ENCODE measurements at places on chromosomes 4 and X. TPM values are rescaled to one million over a fixed set of nuclear protein-coding genes. Genes with fewer than 3 reads are reported as not detected.
A peak's percentile ranks its signal among the peaks of the same experiment; 100 is the strongest.

DNA sequence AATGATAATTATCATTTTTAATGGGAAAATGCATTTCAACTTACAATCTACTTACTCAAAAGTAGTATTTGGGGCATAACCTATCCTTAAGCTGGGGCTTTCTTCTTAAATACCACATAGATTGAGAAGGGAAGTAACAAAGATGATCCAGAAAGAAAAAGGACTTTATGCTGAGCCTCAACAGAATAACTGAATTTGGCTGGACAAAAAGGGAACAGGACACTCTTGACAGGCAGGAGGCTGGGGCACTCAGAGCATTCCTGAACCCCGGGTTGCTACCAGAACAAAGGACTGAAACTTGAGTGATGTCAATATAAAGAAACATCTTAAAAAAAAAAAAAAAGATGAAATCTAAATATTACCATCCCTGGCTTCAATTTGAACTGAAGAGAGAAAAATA, 23.9 kb downstream of the RELL1 start:
- no peak for DNase-seq

DNA sequence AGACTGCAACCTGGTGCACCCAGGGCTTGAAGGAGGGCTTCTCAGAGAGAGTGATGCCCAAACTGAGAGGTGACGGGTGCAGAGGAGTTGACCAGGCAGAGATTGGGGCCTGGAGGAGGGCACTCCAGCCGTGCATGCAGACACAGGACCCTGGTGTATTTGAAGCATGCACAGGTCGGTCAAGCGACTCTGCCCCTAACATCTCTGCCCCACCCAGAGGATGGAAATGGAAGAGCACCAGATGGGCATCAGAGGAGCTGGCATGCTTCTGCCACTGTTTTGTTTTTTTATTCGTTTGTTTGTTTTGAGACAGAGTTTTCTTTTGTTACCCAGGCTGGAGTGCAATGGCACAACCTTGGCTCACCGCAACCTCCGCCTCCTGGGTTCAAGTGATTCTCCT, 320.9 kb downstream of the EVC2 start:
- no peak for DNase-seq

Gene SPATA18
- total RNA-seq, result not detected

Gene PTPN13
- total RNA-seq, result 14.8 TPM

- no peak for DNase-seq
These were observed 524.9 kb downstream of the CENPC start for GRCh38 chr4:67020438-67020797.

- DNase-seq, result no peak
These were observed 76.8 kb upstream of the GC start for GRCh38 chr4:71860643-71861042.

GRCh38 chrX:132489578-132490419, 961 bp upstream of the MBNL3 start:
- peak; percentile 35 for DNase-seq

- DNase-seq, result no peak
These were observed 2.6 kb downstream of the PLP1 start for GRCh38 chrX:103779141-103779789.

DNA sequence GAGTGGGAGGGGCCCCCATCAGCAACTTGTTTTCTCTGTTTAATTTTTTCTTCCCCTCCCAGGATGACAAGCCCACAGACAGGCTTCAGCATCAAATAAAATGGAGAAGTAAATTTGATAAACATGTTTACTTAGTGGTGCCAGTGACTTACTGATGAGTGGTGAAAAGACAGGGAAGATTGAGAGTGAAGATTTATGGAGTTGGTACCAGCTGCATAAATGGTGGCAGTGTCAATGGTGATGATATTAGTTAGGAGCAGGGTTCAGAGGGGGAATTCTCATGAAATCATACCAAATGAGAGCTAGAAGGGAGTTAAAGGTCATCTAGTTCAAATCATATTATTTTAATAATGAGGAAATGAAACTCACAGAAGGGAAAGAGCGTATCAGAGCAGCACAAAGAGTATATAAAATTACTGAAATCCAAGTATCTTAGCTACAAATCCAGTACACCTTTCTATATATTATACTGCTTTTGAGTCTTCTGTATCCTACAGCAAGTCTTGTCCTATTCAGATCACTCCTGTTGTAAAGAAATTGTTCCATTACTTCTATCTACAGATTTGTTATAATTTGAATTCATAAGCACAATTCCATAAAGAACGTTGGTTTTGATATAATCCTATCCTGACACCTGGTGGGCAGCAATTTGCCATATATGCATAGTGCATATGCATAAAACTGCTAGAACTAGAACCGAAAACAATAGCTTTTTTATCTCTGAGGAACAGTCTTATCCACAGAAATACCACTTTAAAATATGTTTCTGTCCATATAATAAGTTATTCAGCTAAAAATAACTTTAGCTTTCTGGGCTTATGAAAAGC, 5.0 kb downstream of the P2RY10 start:
- DNase-seq, result no peak

Gene PHKA1
- 5.1 TPM for total RNA-seq

Gene GAGE12E
- total RNA-seq, result not detected

DNA sequence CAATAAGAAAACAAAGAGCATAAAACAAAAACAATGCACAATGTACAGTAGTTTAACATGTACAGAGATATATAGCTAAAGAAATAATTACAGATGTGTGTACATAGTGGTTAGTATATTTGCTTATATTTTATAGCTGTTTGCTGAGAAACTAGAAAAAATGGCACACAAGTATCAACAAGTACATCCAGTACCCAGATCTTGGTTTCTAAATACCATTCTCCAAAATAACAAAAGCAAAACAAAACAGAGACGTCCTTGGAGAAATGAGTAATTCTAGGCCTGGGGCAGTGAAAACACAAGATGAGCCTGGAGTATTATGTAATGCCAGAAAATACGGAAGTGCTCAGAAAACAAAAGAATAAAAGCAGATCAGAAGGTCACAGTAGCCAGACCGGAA, 189.6 kb downstream of the TMEM47 start:
- DNase-seq, result no peak

Measured in Caco-2 (cell line).